ENCODE measurements at places on chromosomes 2 and 18.
A peak's percentile ranks its signal among the peaks of the same experiment; 100 is the strongest.

GRCh38 chr2:120847700-120848321, 112.1 kb downstream of the GLI2 start:
- DNase-seq = no peak

- DNase-seq = no peak
Observed at GRCh38 chr18:42092848-42093247, 137.8 kb downstream of the PIK3C3 start.

DNA sequence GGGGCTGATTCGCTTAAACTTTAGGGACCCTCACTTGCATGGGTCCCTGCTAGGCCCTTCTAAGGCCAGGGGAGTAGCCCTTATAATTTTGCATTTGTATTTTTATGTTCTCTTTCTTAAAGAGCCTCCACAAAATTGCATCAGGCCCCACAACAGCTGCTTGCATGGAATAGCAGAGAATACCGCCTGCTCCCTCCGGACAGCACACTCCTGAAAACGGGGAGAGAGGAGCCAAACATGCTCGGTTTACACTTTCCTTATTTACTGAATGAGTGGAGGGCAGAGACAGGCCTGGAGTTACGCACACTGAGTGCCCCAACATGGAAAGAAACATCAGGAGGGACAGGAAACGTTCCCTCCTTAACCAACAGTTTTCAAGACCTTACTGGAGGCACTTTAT, 132.2 kb downstream of the ANTXR1 start:
- no peak for DNase-seq

GRCh38 chr2:229634601-229635370, 79.6 kb downstream of the DNER start:
- DNase-seq = no peak

DNA sequence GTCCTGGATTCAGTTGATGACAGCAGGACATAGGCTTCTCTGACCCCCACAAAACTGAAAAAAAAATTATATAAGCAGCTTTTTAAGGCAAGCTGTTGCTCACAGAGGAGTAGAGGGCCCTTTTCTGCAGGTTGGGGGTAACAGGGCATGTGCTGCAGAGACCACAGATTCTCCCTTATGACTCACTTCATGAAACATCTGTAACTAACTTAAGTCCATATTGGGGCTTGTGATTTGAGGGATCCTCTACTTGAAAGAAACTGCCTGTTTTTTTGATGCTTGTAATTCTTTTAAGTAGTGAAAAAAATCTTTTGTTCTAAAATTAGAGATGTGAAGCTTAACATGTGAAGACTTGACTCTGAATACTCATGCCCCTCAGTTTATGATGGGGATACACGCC, 33.4 kb downstream of the XRCC5 start:
- no peak for DNase-seq

DNA sequence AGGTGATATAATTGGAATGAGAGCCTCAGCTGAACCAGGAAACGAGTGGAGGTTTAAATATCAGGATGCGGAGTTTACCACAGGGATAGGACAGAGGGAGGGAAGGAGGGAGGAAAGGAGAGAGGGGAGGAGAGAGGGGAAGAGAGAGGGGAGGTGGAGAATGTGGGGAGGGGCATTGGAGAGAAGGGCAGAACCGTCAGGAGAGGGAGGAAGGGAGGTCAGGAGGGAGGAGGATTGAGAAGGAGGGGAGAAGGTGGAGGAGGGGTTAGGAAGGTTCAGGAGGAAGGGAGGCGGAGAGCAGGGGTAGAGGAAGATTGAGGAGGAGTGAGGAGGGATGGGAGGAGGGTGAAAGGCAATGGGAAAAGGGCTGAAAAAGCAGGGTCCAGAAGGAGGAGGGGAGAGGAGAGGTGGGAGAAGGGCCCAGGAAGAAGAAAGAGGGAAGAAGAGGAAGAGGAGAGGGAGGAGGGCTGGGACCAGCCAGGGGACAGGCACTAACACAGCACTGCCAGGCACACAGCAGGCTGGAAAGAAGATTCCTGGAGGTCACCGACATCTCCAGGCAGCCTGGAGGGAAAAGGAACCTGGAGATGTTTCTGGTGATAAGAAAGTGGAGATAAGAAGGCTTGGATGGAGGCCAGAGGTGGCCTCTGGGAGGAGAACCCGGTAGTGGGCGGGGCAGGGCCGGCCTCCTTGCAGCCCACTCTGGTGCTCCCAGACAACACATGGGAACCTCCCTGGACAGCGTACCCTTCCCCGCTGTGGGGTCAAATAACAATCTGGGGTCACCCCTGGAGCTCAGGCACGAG, 176.7 kb upstream of the SMAD2 start:
- no peak for DNase-seq

DNA sequence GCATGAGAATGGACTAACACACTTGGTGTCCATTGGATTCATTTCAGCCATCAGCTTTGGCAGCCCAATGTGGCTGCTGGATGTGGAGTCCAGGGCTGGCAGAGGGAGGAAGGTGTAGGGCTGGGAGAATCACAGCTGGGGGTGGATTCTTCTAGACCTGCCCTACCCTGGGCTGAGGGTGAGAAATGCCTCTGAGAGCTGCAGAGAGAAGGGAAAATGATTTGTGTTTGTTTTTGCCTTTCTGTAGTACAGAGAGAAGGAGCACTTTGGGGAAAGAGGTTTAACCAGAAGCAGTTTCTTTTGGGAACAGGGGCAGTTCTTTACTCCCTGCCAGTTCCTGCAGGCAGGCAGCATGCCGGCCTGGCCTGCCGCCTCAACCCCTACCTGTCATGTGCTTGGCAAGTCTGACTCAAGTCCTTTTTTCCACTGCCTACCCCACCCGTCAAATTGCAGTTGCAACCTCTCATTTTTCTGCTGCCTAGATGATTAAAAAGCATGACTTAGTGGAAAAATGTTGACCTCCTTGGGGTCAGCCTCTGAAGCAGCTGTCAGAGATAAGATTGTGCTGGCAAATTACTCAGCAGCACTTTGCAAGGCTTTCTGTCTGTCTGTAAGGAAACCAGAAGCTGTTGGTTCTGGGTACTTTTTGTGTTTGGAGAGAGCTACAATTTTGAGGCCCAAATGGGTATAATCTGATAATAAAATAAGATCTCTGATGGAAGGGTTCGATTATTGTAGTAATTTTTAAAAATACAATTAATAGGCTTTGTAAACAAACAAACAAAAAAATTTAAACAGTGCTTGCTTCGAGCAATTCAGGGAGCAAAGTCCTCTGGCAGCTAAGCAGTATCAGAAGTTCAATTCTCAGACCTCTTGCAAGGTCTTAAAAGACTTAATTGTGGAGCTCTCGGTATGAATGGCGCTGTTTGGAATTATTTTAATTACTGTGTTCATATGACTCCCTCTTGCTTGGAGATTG, 21.7 kb downstream of the LBH start:
- DNase-seq = peak; percentile 67

DNA sequence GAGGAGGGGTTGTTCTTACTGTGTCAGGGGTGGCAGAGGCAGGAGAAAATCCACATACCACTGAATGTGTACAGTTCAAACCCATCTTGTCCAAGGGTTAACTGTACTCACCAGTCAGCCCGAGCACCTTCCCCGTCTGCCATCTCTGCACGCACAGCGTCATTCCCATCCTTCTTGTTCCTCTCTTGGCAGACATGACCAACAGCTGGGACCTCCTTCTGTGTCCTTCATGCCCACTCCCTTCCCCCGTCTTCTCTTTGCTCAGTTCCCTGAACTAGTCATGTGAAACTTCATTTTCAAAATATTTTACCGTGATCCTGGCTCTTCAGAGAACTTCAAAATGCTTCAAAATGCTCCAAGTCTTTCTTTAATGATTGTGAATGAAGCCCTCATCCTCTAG, 92.0 kb downstream of the FARSB start:
- no peak for DNase-seq

DNA sequence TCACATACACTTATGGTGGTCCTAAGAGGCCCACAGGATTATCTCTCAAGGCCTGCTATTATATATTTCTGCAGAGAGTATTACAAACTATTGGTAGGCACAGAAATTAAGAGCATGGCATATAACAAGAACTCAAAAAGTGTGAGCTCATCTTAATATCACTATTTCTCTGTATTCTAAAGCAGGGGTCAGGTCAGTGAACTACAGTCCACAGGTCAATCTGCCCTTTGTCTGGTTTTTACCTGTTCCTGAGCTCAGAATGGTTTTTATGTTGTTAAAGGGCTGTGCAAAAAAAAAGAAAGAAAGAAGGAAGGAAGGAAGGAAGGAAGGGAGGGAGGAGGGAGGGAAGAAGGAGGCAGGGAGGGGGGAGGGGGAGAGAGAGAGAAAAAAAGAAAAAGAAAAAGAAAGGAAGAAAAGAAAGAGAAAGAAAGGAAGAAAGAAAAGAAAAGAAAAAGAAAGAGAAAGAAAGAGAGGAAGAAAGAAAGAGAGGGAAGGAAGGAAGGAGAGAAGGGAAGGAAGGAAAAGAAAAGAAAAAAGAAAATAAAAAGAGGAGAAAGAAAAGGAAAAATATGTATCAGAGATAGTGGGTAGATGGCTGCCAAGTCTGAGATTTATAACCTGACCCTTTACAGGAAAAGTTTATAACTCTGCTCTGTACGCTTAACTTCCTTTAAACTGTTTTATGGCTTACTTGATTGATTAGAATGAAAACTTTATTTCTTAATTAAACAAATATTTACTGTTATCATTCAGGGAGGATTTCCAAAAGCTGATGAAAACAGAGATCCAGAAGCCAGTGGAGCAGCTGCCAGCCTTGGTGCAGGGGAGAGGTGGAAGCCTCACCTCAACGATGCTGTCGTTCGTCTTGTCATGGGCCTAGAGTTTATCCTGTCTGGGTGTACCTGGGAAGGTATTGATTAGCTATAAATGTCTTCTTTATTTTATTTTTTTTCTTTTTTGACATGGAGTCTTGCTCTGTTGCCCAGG, 11.2 kb upstream of the SCYGR1 start:
- no peak for DNase-seq

- no peak for DNase-seq
Observed at GRCh38 chr2:158413581-158413980, 43.0 kb downstream of the CCDC148 start.

GRCh38 chr2:39989888-39990287, 210.8 kb upstream of the THUMPD2 start:
- no peak for DNase-seq

DNA sequence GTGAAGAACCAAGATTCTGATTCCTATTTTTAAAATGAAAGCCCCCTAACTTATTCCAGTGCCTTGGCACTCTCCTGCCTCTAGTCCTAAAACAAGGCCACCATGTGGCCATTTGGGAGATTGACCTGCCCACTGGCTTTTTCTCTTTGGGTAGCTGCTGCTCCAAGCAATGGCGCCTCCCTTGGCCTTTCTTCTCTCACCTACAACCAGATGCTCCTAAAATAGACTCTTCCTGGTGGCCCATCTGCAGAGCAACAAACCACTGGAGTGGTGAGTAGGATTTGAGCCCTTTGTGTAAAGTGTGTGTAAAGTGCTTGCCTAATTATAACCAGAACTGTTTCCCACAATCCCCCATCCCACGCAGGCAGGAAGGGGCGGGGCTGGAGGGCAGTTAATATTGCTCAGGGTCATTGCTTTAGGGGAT, 114.2 kb downstream of the FHOD3 start:
- no peak for DNase-seq

DNA sequence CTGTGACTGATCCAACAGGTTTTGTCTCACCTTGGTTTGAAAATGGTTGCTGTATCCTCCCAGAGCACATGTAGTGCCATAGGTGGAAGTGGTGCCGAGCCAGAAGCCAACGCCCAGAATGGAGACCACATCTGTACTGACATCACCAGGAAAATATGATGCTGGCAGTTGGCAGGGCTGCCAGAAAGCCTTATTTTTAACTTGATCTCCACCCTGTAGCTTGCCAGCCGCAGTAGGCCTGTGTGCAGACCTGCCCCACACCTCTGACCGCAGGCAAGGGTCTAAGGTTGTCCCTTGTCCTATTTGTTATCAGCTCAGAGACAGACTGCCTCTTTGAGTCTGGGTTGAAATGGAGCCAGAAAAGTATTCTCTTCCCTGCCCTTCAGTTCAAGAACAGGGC, 123.5 kb upstream of the EML6 start:
- DNase-seq = no peak

DNA sequence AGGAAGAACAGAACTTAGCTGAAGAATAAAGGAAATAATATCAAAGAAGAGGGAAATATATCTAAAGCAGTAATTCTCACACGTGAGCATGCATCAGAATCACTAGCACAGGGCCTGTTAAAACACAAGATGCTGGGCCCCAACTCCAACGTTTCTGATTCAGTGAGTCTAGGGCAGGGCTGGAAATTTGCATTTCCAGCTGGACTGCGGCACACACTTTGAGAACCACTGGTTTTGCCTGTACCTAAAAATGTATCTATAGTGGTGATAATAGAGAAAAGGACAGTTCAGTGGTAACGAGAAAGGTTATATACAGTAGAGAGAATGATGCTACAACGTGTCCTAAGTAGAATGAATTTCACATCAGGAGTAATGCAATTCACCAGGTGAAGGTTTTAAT, 11.2 kb downstream of the REV1 start:
- no peak for DNase-seq

Measured in stimulated activated naive CD4-positive, alpha-beta T cell treated with Interleukin-2 at 50 U/mL for 16 hours (primary cell).